ENCODE measurements at places on chromosomes 6 and 20.

- H3K36me3 ChIP-seq, result no peaks in the 10 kb centered on the region
- no peak overlapping the region for H3K27ac ChIP-seq
- no peak overlapping the region for H3K4me3 ChIP-seq
- no peaks in the 10 kb centered on the region for H3K27me3 ChIP-seq
- DNase-seq, result no peak
Observed at GRCh38 chr6:15387118-15387517, 141.2 kb downstream of the JARID2 start.

DNA sequence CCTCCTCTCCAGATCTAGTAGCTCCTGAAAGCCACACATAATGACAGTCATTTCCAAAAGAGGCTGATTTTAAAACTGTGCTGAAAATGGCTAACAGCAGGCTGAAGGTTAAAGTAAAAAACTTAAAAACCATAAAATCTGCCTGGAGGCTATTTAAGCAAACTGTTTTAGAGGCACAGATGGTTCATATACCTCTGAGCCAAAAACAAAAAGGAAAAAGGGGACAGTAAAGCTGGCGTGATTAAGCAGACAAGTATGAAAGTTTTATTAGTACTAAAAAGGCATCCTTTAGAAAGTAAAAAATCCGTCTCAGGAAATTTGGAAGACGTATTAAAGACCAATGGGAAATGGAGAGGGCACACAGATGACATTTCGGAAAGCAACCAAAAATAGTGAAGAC is 55.8 kb downstream of the SOBP start:
- no peak overlapping the region for H3K4me3 ChIP-seq
- no peaks in the 10 kb centered on the region for H3K27me3 ChIP-seq
- H3K36me3 ChIP-seq, result no peaks in the 10 kb centered on the region

DNA sequence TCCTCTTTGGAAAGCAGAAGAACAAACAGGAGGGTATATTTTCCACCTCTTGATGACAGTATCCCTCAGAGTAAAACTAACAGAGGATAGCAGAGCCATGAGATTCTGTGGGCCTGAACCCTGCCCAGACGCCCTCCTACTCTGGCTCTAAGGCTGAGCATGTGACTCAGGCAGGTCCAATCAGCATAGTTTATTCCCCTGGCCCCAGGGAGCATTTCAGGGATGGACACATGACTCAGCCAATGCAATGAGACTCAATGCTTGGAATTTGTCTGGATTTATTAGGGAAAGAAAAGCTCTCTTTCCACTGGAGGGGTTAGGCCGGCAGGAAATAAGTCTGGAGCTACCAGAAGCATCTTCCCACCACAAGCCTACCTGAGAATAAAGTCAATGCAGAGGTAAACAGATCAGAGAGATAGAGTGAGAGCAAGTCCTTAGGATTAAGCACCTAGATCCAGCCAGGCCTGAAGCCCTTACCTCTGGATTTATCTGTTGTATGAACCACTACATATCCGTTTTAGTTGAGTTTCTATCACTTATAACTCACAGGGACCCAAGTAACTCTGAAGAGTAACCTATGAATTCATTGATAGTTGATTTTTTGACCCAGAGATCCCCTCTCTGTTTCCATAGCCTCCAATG is 68.2 kb upstream of the EYA2 start:
- no peaks in the 10 kb centered on the region for H3K36me3 ChIP-seq
- H3K4me1 ChIP-seq, result no peaks in the 10 kb centered on the region
- H3K27ac ChIP-seq, result no peak overlapping the region
- no peaks in the 10 kb centered on the region for H3K27me3 ChIP-seq
- H3K4me3 ChIP-seq, result no peak overlapping the region

- no peaks in the 10 kb centered on the region for H3K4me1 ChIP-seq
- no peaks in the 10 kb centered on the region for H3K27me3 ChIP-seq
- H3K4me3 ChIP-seq, result no peak overlapping the region
- no peaks in the 10 kb centered on the region for H3K36me3 ChIP-seq
- H3K27ac ChIP-seq, result no peak overlapping the region
- DNase-seq, result no peak
Observed at GRCh38 chr6:6870921-6871320, 236.8 kb upstream of the RREB1 start.

- H3K4me3 ChIP-seq, result no peak overlapping the region
- H3K27ac ChIP-seq, result no peak overlapping the region
- H3K27me3 ChIP-seq, result no peaks in the 10 kb centered on the region
- peaks cover 3% of the 10 kb centered on the region for H3K4me1 ChIP-seq
- H3K36me3 ChIP-seq, result no peaks in the 10 kb centered on the region
- no peak for DNase-seq
Observed at GRCh38 chr6:11097476-11097875, 3.8 kb downstream of the SMIM13 start.

DNA sequence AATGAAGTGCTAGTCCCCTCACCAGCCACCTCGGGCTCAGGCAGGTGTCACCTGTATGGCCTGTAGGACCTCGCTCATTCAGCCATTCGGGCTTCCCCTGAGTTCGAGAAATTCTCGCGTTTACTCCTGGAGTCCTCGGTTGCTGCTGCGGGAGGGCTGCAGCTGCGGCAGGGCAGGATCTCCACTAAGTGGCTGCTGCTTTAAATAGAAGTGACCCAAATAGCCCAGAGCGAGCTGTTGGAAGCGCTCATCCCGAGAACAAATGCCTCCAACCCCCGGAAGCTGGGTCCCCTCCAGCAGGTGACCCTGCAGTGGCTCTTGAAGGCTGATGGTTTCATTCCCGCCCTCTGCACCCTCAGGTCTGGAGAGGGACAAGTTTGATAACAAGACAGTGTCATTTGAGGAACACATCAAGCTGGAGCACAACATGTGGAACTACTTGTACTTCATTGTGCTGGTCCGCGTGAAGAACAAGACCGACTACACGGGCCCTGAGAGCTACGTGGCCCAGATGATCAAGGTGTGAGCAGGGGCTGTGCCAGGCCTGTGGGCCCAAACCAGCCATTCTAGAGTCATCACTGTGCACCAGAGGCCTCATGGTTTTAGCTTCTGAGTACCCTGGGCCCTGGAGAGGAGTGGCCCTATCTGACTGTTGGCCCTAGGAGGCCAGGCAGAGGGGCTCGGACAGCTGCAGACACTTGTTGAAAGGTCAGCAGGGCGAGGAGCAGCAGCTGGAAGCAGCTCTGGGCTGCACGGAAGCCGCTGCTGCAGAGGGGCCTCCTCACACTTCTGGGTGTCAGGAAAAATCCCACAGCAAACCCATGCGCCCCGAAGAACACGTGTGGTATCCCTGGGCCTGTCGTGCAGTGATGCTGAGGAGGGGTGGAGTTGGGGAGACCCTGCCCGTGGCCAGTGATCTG is 18.1 kb downstream of the UQCC2 start:
- no peaks in the 10 kb centered on the region for H3K27me3 ChIP-seq
- no peak overlapping the region for H3K27ac ChIP-seq
- no peaks in the 10 kb centered on the region for H3K36me3 ChIP-seq
- H3K4me1 ChIP-seq, result peaks cover 16% of the 10 kb centered on the region
- no peak for DNase-seq

- no peaks in the 10 kb centered on the region for H3K36me3 ChIP-seq
- H3K4me3 ChIP-seq, result no peak overlapping the region
- H3K4me1 ChIP-seq, result peaks cover 3% of the 10 kb centered on the region
- no peak overlapping the region for H3K27ac ChIP-seq
Observed at GRCh38 chr6:69792292-69792691, 4.5 kb downstream of the LMBRD1 start.

GRCh38 chr6:123687864-123688263 is 51.1 kb upstream of the TRDN start:
- no peak for DNase-seq
- H3K36me3 ChIP-seq, result no peaks in the 10 kb centered on the region
- no peak overlapping the region for H3K27ac ChIP-seq
- H3K27me3 ChIP-seq, result no peaks in the 10 kb centered on the region
- H3K4me3 ChIP-seq, result no peak overlapping the region

DNA sequence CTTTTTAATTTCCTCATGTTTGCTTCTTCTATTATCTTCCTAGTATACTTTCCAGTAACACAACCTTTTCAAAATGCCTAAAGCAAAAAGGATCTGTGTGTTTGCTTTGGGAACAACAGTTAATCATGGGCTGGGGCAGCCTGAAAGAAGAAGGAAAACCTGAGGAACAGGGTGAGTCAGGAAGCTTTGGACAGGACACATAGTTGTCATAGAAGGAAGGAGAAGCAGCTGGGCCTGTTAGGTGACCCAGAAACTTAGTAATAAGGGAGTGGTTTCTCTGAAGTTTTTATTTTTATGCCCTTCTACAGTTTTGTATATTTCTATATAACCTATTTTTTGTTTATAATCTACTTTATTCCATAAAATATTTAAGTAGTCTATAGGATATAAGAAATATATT is 61.4 kb downstream of the CD24 start:
- H3K4me1 ChIP-seq, result no peaks in the 10 kb centered on the region
- no peaks in the 10 kb centered on the region for H3K27me3 ChIP-seq
- H3K4me3 ChIP-seq, result no peak overlapping the region
- H3K27ac ChIP-seq, result no peak overlapping the region
- no peaks in the 10 kb centered on the region for H3K36me3 ChIP-seq

Data from ovary (tissue), 10 donors.